NCI-H2171 treated with DMSO at 0.1 percent for 48 hours (cell line): ENCODE measurements at places on chromosomes 16 and 17.

DNA sequence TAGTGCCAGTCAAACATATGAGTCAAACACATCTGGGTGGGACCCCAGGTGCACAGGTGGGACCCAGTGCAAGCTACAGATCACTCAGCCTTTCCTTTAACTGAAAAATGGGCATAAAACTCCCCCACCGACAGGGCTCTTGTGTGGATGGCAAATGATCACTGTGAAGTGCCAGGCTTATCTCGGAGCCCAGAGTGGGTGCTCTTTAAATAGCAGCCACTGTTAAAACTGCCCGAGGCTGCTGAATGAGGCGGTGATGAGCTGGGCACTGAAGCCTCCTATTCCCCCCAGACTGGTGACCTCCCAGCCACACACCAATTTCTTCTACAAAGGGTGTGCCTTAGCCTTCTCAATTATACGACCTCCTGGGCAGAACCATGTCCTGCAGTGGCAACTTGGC, 433.8 kb downstream of the SLC39A11 start:
- DNase-seq: no peak

- DNase-seq: peak; percentile 93
These were observed 3.5 kb downstream of the SLC7A6 start for GRCh38 chr16:68267612-68268405.

DNA sequence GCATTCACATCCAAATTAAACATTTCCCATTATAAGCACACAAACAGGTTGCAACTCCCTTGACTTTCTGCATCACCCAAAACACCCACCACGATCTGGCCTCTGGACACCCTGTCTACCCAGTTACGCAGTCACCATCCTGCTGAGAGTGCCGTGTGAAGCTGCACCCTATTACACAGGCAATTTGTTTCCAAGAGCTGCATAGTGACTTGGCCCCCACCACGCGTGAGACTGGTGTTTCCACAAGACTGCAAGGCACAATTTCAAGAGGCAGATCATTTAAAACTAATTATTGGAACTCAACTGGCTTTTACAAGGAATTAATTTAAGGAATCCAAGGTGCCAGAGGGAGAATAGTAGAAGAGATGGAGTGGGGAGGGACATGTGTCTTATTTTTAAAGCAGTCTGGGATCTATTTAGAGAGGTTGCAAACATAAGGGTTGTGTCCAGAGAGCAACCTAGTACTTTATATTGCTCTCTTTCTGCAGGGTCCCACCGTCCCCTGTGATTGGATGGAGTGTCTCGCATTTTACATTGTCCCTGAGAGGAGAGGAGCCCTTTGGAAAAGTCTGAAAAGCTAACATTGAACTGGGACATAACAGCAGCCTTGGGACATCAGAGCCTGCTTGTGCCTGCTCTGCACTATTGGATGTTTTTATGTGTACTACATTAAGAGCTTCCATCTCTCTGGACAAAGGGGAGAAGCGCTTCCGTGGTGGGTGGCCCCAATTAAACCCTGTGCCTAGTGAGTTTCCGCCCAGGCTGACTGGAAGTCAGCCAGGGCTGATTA, 8.7 kb upstream of the ADAMTS18 start:
- no peak for DNase-seq

GRCh38 chr16:3734758-3735221, 17.5 kb upstream of the TRAP1 start:
- no peak for DNase-seq
